Left lung (tissue), 14 donors: ENCODE measurements at places on chromosomes 3 and 15. TPM values are rescaled to one million over a fixed set of nuclear protein-coding genes. Genes with fewer than 3 reads are reported as not detected.
A peak's percentile ranks its signal among the peaks of the same experiment; 100 is the strongest.

- H3K4me1 ChIP-seq = peaks cover 20% of the 10 kb centered on the region
- H3K36me3 ChIP-seq = no peaks in the 10 kb centered on the region
- DNase-seq = peak; percentile 27
- peak overlapping the region; percentile 97 for H3K27ac ChIP-seq
- H3K27me3 ChIP-seq = no peaks in the 10 kb centered on the region
Measured at GRCh38 chr3:113747283-113748046, 630 bp downstream of the ATP6V1A start.

DNA sequence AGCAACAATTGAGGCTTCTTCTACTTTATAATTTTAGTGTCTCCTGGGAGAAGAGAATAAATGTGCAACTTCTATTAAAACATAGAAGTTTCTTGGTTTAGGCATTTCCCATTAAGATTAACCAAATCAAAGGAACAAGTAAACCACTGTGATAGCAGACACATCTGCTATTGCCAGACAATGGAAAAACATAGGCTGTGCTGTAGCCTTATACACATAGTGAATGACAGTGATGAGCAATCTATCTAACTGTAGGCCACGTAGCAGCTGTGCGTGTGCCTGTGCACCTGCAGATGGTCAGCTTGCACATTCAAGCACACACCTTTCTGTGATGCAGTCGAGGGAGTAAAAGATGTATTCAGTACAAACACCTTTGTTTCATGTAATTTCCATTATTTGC lies 32.7 kb downstream of the GNB4 start:
- H3K4me3 ChIP-seq = no peak overlapping the region
- no peak for DNase-seq
- no peaks in the 10 kb centered on the region for H3K4me1 ChIP-seq
- H3K36me3 ChIP-seq = peaks cover 35% of the 10 kb centered on the region

The ARRDC4 gene
- total RNA-seq = 19.0 TPM

GRCh38 chr3:140416666-140417065 lies 261.2 kb upstream of the TRIM42 start:
- no peak overlapping the region for H3K27ac ChIP-seq
- no peaks in the 10 kb centered on the region for H3K4me1 ChIP-seq

DNA sequence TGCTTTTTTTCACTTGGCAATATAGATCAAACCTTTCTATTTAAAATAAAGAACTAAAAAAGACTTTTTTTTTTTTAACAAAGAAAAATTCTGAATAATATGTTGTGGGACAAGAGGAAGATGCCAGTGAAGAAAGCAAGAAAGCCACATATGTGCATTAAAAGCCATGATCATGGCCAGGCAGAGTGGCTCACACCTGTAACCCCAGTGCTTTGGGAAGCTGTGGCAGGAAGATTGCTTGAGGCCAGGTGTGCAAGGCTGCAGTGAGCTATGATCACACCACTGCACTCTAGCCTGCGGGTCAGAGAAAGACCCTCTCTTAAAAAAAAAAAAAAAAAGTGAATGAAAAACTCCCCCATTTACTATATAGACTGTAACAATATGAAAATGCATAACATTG lies 23.9 kb downstream of the C2CD4B start:
- no peak for DNase-seq
- H3K4me3 ChIP-seq = no peak overlapping the region
- no peak overlapping the region for H3K27ac ChIP-seq
- H3K36me3 ChIP-seq = no peaks in the 10 kb centered on the region
- H3K4me1 ChIP-seq = no peaks in the 10 kb centered on the region
- no peaks in the 10 kb centered on the region for H3K27me3 ChIP-seq

GRCh38 chr3:48528754-48529153 lies 24.8 kb upstream of the SHISA5 start:
- no peaks in the 10 kb centered on the region for H3K36me3 ChIP-seq
- no peaks in the 10 kb centered on the region for H3K4me1 ChIP-seq
- no peaks in the 10 kb centered on the region for H3K27me3 ChIP-seq
- H3K27ac ChIP-seq = no peak overlapping the region
- no peak for DNase-seq
- no peak overlapping the region for H3K4me3 ChIP-seq

DNA sequence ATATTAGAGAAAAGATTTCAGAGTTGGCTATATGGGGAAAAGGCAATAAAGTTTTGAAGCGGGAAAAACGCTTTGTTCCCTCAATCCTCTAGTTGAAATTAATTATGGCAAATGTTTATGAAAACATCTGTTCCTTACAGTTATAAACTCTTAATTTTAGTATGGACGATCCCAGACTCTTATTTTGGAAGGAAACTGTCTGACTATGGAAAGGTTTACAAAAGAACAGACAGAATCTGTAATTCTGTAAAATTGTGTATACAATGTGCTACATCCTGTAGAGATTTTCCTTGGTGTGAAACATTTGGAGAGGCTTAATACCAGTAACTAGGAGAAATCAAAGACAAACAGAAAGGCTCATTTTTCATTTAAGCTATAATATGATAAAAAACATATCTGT lies 311.8 kb downstream of the TBC1D5 start:
- no peaks in the 10 kb centered on the region for H3K36me3 ChIP-seq
- no peak overlapping the region for H3K4me3 ChIP-seq
- no peaks in the 10 kb centered on the region for H3K27me3 ChIP-seq
- H3K4me1 ChIP-seq = no peaks in the 10 kb centered on the region
- no peak overlapping the region for H3K27ac ChIP-seq

- no peak overlapping the region for H3K4me3 ChIP-seq
- no peaks in the 10 kb centered on the region for H3K4me1 ChIP-seq
- no peak for DNase-seq
- H3K36me3 ChIP-seq = no peaks in the 10 kb centered on the region
Measured at GRCh38 chr3:183650554-183650953, 15.1 kb downstream of the KLHL24 start.

- no peak overlapping the region for H3K27ac ChIP-seq
- H3K27me3 ChIP-seq = no peaks in the 10 kb centered on the region
- peaks cover 57% of the 10 kb centered on the region for H3K4me1 ChIP-seq
- H3K4me3 ChIP-seq = no peak overlapping the region
Measured at GRCh38 chr15:62121273-62122015, 43.6 kb downstream of the C2CD4B start.

- DNase-seq = no peak
- H3K4me1 ChIP-seq = peaks cover 36% of the 10 kb centered on the region
- no peak overlapping the region for H3K4me3 ChIP-seq
- peak overlapping the region; percentile 5 for H3K27ac ChIP-seq
- no peaks in the 10 kb centered on the region for H3K27me3 ChIP-seq
- H3K36me3 ChIP-seq = no peaks in the 10 kb centered on the region
Measured at GRCh38 chr3:49725906-49726681, 2.3 kb upstream of the GMPPB start.

DNA sequence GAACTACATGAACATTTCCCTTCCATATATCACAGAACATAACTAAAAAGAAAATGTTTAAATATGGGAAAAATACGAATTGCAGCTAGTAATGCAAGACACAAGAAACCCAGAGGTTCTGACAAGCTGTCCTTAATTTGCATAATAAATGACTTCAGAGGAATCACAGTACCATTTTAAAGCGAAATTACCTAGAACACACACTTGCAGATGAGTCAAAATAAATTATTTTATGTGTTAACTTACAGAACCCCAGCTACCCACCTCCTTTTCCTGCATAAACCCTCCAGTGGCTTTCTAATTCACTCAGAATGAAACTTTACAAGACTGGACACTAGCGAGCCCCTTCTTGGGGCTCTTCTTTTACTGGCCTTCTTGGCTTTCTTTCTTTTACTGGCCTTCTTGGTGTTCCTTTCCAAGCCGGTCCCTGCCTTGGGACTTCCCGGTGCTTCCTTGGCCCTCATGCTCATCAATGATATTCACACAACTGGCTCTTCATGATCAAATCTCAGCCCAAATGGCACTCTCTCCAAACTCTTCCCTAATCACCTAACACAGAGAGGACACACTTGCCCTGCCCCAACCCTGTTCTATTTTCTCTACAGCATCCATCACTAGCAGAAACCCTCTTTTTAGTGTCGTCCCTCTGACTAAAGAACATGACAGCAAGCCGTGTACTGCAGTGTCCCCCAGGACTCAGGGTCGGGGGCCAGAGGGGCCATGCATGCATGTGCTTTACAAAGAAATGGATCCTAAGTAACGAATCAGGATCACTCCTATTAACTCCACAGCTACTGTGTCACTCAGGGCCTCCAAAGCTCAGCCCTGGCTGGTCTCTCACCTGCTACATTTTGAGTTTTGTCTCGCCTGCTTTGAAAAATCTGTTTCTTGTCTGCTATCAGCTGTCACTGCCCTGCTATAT lies 4.8 kb downstream of the CHSY1 start:
- peak overlapping the region; percentile 60 for H3K27ac ChIP-seq
- no peaks in the 10 kb centered on the region for H3K27me3 ChIP-seq
- H3K36me3 ChIP-seq = no peaks in the 10 kb centered on the region

DNA sequence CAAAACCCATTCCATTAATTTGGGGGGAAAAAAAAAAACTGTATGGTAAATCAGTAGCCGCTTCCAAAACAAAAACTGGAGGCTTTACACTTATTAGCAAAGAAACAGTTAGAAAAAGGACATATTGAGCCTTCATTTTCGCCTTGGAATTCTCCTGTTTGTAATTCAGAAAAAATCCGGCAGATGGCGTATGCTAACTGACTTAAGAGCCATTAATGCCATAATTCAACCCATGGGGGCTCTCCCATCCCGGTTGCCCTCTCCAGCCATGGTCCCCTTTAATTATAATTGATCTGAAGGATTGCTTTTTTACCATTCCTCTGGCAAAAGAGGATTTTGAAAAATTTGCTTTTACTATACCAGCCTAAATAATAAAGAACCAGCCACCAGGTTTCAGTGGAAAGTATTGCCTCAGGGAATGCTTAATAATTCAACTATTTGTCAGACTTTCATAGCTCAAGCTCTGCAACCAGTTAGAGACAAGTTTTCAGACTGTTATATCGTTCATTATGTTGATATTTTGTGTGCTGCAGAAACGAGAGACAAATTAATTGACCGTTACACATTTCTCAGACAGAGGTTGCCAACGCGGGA lies 9.4 kb upstream of the RPL24 start:
- DNase-seq = peak; percentile 56
- no peaks in the 10 kb centered on the region for H3K27me3 ChIP-seq
- H3K36me3 ChIP-seq = no peaks in the 10 kb centered on the region
- no peaks in the 10 kb centered on the region for H3K4me1 ChIP-seq
- H3K27ac ChIP-seq = no peak overlapping the region

The IL5RA gene
- total RNA-seq = 0.50 TPM

The TMCO5A gene
- not detected for total RNA-seq

The PPP1R14D gene
- 0.47 TPM for total RNA-seq

The ACSBG1 gene
- not detected for total RNA-seq

- H3K27ac ChIP-seq = no peak overlapping the region
- H3K36me3 ChIP-seq = no peaks in the 10 kb centered on the region
- H3K4me1 ChIP-seq = peaks cover 22% of the 10 kb centered on the region
- H3K4me3 ChIP-seq = no peak overlapping the region
- H3K27me3 ChIP-seq = peaks cover 100% of the 10 kb centered on the region
- DNase-seq = no peak
Measured at GRCh38 chr15:60002528-60003218, 1.4 kb upstream of the FOXB1 start.

GRCh38 chr3:88712552-88712951 lies 394.9 kb upstream of the EPHA3 start:
- no peaks in the 10 kb centered on the region for H3K27me3 ChIP-seq
- H3K4me1 ChIP-seq = no peaks in the 10 kb centered on the region
- H3K4me3 ChIP-seq = no peak overlapping the region
- no peaks in the 10 kb centered on the region for H3K36me3 ChIP-seq
- DNase-seq = no peak

GRCh38 chr3:51371943-51372557 lies 13.0 kb upstream of the MANF start:
- H3K27ac ChIP-seq = no peak overlapping the region
- no peaks in the 10 kb centered on the region for H3K27me3 ChIP-seq
- no peaks in the 10 kb centered on the region for H3K36me3 ChIP-seq
- no peak overlapping the region for H3K4me3 ChIP-seq

- DNase-seq = no peak
- no peaks in the 10 kb centered on the region for H3K27me3 ChIP-seq
- peaks cover 6% of the 10 kb centered on the region for H3K36me3 ChIP-seq
- H3K4me1 ChIP-seq = peaks cover 10% of the 10 kb centered on the region
Measured at GRCh38 chr3:186237915-186238314, 124.1 kb downstream of the DGKG start.

DNA sequence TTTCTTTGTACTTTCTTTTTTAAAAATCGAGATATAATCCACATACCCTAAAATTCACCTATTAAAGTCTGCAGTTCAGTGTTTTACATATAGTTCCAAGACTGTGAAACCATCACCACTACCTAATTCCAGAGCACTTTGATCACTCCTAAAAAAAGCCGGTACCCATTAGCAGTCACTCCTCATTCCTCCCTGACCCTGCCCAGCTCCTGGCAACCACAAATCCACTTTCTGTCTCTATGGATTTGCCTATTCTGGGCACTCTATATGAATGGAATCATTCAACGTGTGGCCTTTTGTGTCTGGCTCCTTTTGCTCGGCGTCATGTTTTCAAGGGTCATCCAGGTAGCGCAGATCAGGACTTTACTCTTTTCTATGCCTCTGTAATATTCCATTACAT lies 17.3 kb downstream of the TRPM1 start:
- H3K4me1 ChIP-seq = no peaks in the 10 kb centered on the region
- no peak for DNase-seq
- no peak overlapping the region for H3K27ac ChIP-seq
- no peak overlapping the region for H3K4me3 ChIP-seq
- H3K36me3 ChIP-seq = no peaks in the 10 kb centered on the region

The GCSAM gene
- total RNA-seq = 0.45 TPM

The PRTG gene
- 7.5 TPM for total RNA-seq

DNA sequence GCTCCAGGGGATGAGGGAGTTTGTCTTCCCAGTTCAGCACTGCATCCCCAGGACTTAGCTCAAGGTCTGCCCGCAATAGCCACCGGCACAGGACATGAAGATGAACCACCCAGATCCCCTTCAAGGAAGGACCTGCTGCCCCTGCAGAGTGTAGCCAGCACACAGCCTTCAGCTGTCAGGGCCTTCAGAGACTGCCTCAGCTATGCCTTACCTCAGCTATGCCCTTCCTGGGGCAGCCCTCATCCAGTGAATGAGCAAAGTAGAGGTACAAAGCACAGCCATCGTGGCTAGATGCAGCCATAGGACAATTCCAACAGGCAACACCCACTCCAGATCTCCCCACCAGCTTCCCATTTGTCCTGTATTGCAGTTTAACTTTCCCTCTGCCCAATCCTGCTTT lies 291.2 kb upstream of the STT3B start:
- no peak for DNase-seq
- H3K4me1 ChIP-seq = no peaks in the 10 kb centered on the region
- H3K27ac ChIP-seq = no peak overlapping the region
- no peaks in the 10 kb centered on the region for H3K36me3 ChIP-seq

The XCR1 gene
- 2.0 TPM for total RNA-seq

The CKMT1A gene
- total RNA-seq = 6.2 TPM

The RAB6B gene
- 11.4 TPM for total RNA-seq

The GASK1A gene
- total RNA-seq = 12.3 TPM

- no peak overlapping the region for H3K27ac ChIP-seq
- peaks cover 32% of the 10 kb centered on the region for H3K27me3 ChIP-seq
- DNase-seq = peak; percentile 90
- no peaks in the 10 kb centered on the region for H3K4me1 ChIP-seq
- H3K36me3 ChIP-seq = no peaks in the 10 kb centered on the region
Measured at GRCh38 chr15:82571722-82572222, 31.5 kb upstream of the RPS17 start.

- H3K27me3 ChIP-seq = no peaks in the 10 kb centered on the region
- no peaks in the 10 kb centered on the region for H3K36me3 ChIP-seq
- H3K4me1 ChIP-seq = no peaks in the 10 kb centered on the region
- H3K4me3 ChIP-seq = no peak overlapping the region
- H3K27ac ChIP-seq = no peak overlapping the region
Measured at GRCh38 chr3:74314696-74315095, 299.8 kb downstream of the CNTN3 start.

- no peaks in the 10 kb centered on the region for H3K27me3 ChIP-seq
- no peak overlapping the region for H3K27ac ChIP-seq
- no peak overlapping the region for H3K4me3 ChIP-seq
- no peaks in the 10 kb centered on the region for H3K36me3 ChIP-seq
- peaks cover 15% of the 10 kb centered on the region for H3K4me1 ChIP-seq
- DNase-seq = no peak
Measured at GRCh38 chr3:195875482-195876236, 32.7 kb downstream of the TNK2 start.

The DZIP3 gene
- total RNA-seq = 12.1 TPM
